AG09309 (cell line): ENCODE measurements at places on chromosomes 12 and 14.

DNA sequence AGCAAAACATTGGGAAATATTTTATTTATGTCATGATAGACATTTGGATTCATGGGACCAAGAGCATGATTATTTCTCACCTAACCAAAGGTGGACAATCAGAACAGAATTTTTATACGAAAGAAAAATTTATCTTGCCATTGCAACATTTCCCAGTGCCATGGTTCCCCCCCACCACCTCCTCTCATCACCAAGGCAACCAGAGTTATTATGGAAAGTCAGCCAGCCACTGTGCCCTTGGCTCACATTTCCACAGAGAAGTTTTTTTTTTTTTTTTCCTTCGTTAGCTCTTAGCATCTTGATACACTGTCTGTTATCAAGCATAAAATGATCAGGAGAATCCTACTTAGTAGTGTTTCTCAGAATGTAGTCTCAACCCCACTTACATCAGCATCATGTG is 176.4 kb upstream of the TMTC1 start:
- DNase-seq = no peak

DNA sequence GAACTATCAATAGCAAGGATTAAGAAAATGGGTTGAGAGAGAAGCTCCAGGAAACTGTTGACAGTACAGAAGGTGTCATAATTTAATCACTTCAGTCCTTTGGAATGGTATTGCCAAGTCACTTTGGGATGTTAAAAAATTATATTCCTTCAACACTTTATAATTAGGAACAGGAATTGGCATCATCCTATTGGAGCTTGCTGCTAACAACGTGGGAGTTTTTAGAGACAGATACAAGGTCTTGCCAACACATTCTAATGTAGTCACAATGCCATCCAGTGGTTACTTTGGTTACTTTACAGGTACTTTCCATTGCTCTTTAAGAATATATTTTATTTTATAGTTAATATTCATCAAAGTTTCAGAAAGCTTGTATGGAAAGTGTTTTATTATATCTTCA is 310.1 kb downstream of the SYT1 start:
- peak; percentile 61 for DNase-seq

DNA sequence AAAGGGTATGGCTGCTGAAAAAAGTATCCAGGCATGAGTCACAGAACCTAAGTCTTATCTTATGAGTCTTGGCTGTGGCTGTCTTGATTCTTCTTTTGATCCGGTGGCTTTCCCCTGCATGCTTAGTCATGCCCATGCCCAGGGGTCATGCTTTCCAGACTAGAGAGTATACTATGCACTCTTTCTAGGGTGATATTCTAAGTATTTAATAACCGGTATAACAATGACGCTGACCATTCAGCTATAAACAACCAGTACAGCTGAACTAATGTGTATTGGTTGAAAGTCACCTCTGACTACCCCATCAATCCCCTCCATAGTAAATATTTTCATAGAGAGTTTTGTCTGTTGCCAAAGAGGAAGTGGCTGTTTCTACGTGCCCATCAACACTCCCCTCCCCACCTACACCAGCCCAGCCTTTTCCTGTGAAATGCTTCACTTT is 34.7 kb upstream of the NRXN3 start:
- DNase-seq = no peak

- peak; percentile 16 for DNase-seq
These were observed 152.4 kb upstream of the PELI2 start for GRCh38 chr14:55965851-55966250.

- no peak for DNase-seq
These were observed 349.3 kb downstream of the CACNA1C start for GRCh38 chr12:2402073-2402579.

DNA sequence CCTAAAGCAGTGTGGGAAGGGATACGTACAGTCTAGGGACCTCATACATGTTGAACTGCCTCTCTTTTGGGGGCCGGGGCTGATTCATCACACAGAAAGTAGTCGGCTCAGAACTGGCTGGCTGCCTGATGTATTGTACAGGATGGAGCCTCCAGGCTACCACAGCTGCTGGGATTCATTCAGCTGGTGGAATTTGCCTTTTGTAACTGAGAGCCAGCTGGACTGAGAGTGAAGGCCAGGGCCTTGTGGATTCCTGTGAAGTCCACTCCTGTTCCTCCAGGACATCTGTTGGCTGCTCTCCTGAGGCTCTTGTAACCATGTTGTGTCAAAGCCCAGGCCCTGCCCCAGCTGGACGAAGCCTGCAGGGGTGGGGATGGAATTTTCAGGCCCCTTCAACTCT is 116.3 kb upstream of the PRICKLE1 start:
- peak; percentile 82 for DNase-seq

- peak; percentile 28 for DNase-seq
These were observed 1543.5 kb downstream of the AACS start for GRCh38 chr12:126608607-126609175.

DNA sequence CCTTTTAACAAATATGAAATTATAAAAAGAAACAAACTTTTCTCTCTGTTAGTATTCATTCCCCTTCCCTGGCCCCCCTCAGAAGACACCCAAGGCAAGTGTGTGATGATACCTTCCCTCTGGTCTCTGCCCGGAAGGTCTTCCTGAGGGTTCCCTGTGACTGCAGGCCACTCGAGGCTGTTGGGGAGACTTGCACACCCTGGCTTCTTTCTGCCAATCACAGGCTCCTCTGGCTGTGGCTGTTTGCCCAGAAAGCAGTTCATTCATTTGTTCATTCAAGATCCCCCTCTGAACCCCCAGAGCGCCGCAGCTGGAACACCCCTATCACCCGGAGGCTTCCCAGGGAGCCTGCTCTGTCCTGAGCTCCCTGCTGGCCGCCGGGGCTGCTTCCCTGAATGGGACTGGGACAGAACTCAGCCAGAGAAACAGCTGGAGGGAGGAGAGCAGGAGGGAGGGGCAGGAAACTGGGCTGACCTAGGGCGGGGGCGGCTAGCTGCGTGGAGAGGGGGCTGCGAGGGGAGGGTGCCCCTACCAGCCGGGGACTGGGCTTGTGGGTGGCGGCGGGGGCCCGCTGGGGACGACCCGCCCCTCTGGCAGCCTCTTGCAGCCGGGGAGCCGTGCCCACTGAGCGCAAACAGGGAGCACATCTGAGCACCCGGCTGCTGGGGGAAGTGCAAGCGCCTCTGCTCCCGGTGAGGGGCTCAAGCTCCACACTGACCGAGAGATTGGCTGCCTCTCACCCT is at the start of gene CMKLR1:
Gene CMKLR1 (minus strand): TSS at position 397 of the 743 bp plus-strand sequence. CDS start 45,720 bp downstream, outside the sequence.
- DNase-seq = no peak

- DNase-seq = no peak
These were observed 914 bp upstream of the CCND2 start for GRCh38 chr12:4272424-4273272.

DNA sequence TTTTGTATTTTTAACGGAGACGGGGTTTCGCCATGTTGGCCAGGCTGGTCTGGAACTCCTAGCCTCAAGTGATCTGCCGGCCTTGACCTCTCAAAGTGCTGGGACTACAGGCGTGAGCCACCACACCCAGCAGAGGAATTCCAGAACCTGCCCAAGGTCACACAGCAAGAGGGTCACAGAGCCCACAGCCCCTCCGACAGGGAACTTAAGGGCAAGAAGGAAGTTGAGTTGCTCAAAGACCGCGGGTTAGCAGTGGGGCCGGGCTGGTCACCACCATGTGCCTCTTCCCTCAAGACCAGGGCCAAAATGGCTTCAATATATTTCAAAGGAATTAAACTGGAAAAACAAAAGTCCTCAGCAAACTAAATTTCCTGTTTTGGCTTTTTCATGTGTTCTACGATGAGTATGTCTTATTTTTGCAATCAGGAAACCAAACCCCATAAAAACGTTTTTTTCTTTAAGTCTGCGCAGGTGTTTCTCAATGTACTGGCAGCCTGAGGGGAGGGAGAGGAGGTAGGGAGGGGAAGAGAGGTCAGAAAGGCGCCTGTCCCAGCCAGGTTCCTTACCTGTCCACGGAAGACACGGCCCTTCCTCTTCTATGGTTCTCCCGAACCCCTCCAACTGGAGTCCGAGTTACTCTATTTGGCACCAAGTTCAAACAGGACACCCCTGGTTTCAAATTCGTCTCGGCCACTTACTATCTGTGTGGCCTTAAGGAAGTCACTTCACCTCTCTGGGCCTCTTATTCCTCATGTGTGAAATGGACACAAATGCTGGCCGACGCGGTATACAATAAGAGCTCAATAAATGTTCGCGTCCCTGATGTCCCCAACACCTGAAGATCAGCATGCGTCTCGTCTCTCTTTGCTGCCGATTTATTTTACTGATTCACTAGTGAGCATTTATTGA is 778 bp downstream of the SLC8B1 start:
- no peak for DNase-seq

DNA sequence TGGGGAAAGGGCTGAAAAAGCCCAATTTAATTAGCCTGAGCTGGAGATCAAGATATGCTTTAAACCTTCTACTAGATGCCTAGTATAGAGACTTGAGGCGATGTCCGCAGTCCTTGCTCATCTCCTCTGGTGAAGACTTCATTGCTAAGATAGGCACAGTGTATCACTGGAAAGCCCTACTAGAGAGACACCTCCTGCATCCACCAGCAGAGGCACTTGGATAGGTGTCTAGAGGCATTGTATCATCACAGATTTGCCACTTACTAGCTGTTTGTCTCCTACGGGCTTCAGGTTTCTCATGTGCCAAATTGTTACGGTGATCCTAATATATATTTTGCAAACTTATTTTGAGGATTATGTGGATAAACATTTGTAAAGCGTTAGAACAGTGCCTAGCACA is 1048.5 kb downstream of the GALC start:
- no peak for DNase-seq

DNA sequence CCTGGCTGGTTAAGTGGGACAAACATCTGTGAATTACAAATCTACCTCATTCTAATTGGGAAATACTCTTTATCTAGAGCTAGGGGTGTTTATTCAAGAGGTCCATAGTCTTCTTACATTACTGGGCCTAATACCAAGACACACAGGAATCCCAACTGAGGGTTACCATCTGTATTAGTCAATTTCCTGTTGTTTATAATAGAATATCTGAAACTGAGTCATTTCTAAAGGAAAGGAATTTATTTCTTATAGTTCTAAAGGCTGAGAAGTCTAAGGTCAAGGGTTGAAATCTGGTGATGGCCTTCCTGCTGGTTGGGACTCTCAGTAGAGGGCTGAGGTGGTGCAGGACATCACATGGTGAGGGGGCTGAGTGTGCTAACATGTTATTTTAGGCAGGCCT is 36.0 kb downstream of the RTRAF start:
- peak; percentile 86 for DNase-seq

- no peak for DNase-seq
These were observed 378.5 kb upstream of the LMO3 start for GRCh38 chr12:16984484-16984883.
